Thymus (tissue), 14 donors: ENCODE measurements at places on chromosomes 13 and 19.

DNA sequence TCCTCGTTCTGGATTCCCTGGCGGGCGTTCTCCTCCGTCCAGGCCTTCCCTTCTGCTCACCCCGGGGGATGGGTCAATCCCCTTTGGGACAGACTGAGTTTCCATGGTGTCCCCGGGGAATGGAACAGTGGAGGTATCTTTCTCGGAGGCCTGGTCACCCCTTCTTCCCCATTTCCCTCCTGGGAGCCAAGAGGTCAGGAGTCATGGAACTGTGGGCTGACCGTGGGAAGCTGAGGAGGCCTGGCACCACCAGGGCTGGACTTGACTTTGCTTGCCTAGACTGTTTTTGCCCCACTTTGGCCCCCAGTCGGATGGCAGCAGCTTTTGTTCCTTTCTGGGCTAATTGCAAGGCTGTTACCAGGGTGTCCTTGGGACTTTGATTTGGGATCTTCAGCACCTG is 2.0 kb downstream of the NACC1 start:
- no peak for DNase-seq

- DNase-seq = no peak
These were observed 24.8 kb downstream of the UPF1 start for GRCh38 chr19:18856385-18857126.

DNA sequence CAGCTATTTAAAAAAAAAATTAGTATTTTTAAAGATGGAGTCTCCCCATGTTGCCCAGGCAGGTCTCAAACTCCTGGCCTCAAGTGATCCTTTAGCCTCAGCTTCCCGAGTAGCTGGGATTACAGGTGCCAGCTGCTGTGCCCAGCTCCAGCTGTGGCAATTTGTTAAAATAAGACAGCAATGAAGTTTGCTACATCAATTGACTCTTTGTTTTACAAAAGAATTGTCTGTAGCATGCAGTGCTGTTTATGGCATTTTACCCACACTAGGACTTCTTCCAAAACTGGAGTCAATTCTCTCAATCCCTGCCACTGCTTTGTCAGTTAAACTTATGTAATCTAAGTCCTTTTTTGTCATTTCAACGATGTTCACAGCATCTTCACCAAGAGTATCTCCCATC is 49.3 kb downstream of the NDFIP2 start:
- no peak for DNase-seq

DNA sequence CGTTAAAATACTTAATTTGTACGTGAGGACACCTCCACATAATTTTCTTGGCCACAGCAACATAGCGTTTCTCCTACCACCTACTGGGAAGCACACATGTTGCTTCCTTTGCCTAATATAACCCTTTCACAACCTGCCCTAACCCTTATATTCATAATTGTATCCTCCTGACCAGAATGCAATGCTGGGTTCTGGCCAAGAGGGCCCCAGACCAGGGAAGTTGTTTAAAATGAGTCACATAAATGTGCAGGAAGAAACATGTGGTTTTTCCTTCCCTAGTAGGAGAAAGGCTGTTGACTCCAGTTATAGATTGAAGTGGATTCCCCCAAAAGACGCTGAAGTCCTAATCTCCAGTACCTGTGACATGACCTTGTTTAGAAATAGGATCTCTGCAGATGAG is 187.3 kb downstream of the NUFIP1 start:
- no peak for DNase-seq

GRCh38 chr13:43990021-43990420 is 110.3 kb downstream of the LACC1 start:
- DNase-seq = no peak

- DNase-seq = no peak
These were observed 1.4 kb downstream of the PLIN4 start for GRCh38 chr19:4516939-4517300.

- DNase-seq = peak; percentile 55
These were observed 8.5 kb upstream of the LILRB3 start for GRCh38 chr19:54231077-54231931.

- peak; percentile 51 for DNase-seq
These were observed 159.9 kb downstream of the KATNAL1 start for GRCh38 chr13:30147421-30147820.

- no peak for DNase-seq
These were observed 695 bp downstream of the ICAM1 start for GRCh38 chr19:10271543-10272086.

- DNase-seq = no peak
These were observed 319.9 kb upstream of the DACH1 start for GRCh38 chr13:72186730-72187422.
